Endodermal cell (in vitro differentiated cells): ENCODE measurements at places on chromosomes 3 and 15. TPM values are rescaled to one million over a fixed set of nuclear protein-coding genes. Genes with fewer than 3 reads are reported as not detected.

DNA sequence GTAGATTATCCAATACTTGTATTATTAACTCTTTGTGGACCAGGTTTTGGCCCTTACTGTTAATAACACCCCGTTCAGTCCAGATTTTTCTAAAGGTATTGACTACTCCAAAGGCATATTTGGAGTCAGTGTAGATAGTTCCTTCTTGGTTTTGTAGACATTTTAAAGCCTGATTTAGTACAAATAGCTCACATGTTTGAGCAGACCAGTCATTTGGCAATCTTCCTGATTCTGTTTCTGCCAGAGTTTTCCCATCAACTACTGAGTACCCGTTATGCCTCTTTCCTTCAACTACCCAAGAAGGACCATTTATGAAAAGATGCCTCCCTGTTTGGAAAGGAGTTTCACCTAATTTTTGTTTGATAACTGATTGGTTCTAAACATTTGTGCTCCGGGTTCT is 82.0 kb downstream of the CHCHD4 start:
- H3K27ac ChIP-seq = no peak overlapping the region
- no peak for DNase-seq
- H3K4me1 ChIP-seq = peaks cover 7% of the 10 kb centered on the region
- no peaks in the 10 kb centered on the region for H3K27me3 ChIP-seq
- H3K4me3 ChIP-seq = no peak overlapping the region

- peaks cover 10% of the 10 kb centered on the region for H3K4me1 ChIP-seq
- no peak for DNase-seq
- H3K4me3 ChIP-seq = no peak overlapping the region
- H3K36me3 ChIP-seq = peaks cover 3% of the 10 kb centered on the region
These were observed 43.7 kb downstream of the CCR4 start for GRCh38 chr3:32995098-32995497.

GRCh38 chr3:144516026-144516425 is 544.4 kb downstream of the DIPK2A start:
- DNase-seq = no peak
- no peaks in the 10 kb centered on the region for H3K27me3 ChIP-seq
- H3K4me3 ChIP-seq = no peak overlapping the region
- H3K36me3 ChIP-seq = no peaks in the 10 kb centered on the region

DNA sequence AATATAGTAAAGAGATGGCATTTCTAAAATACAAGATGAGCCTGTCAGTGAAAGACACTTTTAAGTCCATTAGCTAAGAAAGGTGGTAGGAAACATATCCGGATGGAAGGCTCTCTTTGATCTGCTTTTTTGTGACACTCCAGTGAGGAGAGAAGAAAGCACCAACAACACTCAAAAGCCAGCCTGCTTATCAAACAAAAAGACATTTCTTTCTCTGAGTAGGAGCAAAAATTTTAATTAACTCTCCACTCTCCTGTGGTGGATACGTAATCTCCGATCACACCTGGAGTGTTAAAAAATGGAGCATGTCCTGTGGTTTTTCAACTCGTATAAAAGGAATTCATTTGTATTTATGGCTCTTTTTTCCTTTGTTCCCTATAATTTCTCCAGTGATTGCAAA is 65.3 kb downstream of the OXNAD1 start:
- peak overlapping the region; percentile 91 for H3K27ac ChIP-seq
- DNase-seq = peak; percentile 0
- H3K4me1 ChIP-seq = no peaks in the 10 kb centered on the region
- no peak overlapping the region for H3K4me3 ChIP-seq

DNA sequence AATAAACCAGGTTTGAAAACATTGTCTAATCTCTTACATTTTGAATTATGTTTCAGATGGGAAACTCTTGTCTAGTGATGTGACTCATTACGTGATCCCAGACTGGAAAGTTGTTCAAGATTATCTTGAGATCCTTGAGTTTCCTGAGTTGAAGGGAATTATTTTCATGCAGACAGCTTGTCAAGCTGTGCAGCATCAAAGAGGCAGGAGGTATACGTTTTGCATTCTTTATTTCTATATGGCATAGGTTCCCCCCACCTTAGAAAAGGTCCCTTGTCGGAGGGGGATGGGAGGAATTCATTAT is 1.5 kb downstream of the DIS3L start:
- H3K4me3 ChIP-seq = peak overlapping the region; percentile 82
- H3K27me3 ChIP-seq = no peaks in the 10 kb centered on the region
- H3K36me3 ChIP-seq = peaks cover 2% of the 10 kb centered on the region

DNA sequence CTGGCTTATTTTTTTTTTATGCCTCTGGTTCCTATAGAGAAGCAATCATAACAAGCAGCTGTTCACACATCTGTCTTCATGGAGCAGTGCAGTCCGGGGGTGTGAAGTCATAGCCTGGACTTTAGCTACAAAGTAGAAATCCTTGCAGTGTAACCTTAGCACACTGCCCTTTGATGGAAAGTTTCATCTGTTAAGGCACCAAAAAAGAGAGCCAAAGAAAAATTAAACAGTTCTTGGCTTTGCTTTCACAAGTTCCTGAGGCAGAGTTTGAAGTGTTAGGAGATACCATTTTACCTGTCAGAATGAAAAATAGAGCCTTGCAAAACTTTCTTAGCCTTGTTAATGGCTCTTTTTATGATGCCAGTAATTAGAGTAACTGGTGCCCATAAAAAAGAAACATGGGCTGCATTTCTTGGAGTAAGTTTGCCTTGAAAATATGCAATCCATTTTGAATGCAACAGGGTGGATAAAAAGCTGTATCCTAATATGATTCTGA is 84.1 kb downstream of the PIK3R4 start:
- H3K4me1 ChIP-seq = no peaks in the 10 kb centered on the region
- no peak for DNase-seq
- no peak overlapping the region for H3K27ac ChIP-seq
- H3K4me3 ChIP-seq = no peak overlapping the region
- no peaks in the 10 kb centered on the region for H3K27me3 ChIP-seq

DNA sequence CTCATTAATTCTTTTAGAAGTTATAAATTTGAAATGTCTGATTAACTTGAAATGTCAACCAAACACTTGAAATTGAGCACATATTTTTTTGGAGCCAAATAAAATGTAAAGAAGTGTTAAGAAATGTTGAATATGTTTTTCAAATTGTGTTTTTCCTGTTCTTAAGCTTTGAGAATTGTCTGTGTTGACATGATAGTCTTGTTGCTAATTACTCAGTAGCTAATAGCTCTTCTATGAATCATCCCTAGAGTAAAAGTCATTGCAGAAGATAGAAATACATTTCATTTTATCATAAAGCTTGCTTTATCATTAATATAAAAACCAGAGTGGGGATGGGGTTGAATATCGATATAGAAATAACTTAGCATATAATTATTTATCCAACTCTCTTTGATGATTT is 41.9 kb upstream of the ABHD10 start:
- H3K36me3 ChIP-seq = peaks cover 88% of the 10 kb centered on the region
- no peak overlapping the region for H3K27ac ChIP-seq
- H3K27me3 ChIP-seq = no peaks in the 10 kb centered on the region
- no peak for DNase-seq
- no peak overlapping the region for H3K4me3 ChIP-seq

VGLL3 gene
- 0.16 to 0.59 TPM (median 0.44 TPM) in 3 replicates for total RNA-seq

CTXND1 gene
- 0.04 and 0.05 TPM in 2 replicates for total RNA-seq

NRROS gene
- total RNA-seq = 3.2 TPM in 2 replicates

- H3K4me3 ChIP-seq = no peak overlapping the region
- H3K4me1 ChIP-seq = peaks cover 7% of the 10 kb centered on the region
- no peak for DNase-seq
- H3K27ac ChIP-seq = no peak overlapping the region
These were observed 7.8 kb downstream of the ATP2C1 start for GRCh38 chr3:130901463-130902204.

UROC1 gene
- not detected in 3 replicates for total RNA-seq

- no peaks in the 10 kb centered on the region for H3K36me3 ChIP-seq
- no peaks in the 10 kb centered on the region for H3K27me3 ChIP-seq
- no peak overlapping the region for H3K4me3 ChIP-seq
- no peak for DNase-seq
- H3K27ac ChIP-seq = no peak overlapping the region
These were observed 113.8 kb downstream of the ANP32A start for GRCh38 chr15:68706931-68707330.

GRCh38 chr3:78123058-78123457 is 1083.2 kb downstream of the ROBO2 start:
- H3K27ac ChIP-seq = no peak overlapping the region
- no peak overlapping the region for H3K4me3 ChIP-seq
- no peaks in the 10 kb centered on the region for H3K27me3 ChIP-seq
- no peaks in the 10 kb centered on the region for H3K4me1 ChIP-seq
- no peak for DNase-seq

C3orf49 gene
- not detected in 3 replicates for total RNA-seq

DNA sequence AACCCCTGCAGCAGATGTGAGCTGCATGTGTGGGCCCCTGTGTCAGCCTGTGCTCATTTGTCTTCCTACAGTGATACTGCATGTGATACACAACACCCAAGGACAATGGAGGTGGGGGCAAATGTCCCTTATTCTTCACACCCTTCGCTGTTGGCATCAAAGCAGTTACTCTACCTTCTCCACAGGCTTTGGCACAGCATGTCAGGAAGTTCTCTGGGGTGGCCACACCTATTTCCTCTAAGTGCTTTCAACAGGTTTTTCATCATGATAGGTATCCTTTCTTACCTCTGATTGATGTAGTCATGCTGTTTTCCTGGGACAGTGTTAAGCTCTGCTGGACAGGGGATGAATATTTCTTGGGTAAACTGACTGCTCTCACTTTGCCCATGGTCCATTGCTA is 29.5 kb downstream of the ZNF662 start:
- H3K4me1 ChIP-seq = no peaks in the 10 kb centered on the region
- H3K36me3 ChIP-seq = no peaks in the 10 kb centered on the region
- H3K27ac ChIP-seq = no peak overlapping the region
- H3K4me3 ChIP-seq = no peak overlapping the region

TUSC7 gene
- not detected in 3 replicates for total RNA-seq

DNA sequence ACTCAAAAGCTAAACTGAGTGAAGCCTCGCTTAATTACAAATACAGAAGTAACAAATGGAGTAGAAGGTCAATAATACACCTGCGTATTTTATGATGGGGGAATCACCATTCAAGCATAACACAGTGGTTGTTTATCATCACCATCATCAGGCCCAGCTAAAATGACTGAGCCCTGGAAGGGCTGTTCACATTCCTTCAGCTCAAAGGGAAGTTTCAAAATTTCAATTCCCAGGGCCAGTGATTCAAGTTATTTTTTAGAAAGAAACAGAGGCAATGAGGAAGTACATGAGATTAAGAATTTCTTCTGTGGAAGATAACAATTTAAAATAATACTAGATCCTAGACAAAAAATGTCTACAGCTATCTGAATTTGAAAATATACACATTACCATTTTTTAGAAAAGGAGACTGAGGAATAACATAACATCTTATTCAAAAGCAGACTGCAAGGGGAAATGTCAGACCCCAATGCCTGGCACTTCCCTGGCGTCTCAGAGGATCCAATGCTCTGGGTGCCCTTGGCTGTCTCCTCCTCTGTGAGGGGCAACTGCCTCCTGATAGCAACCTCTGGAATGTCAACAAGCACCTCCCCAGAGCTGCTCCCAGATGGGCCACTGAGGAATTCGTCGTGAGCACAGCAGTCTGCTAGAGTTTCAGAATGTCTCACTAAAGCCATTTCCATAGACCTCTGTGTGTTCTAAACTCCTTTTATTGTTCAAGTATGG is 22.8 kb downstream of the EHD4 start:
- no peak overlapping the region for H3K4me3 ChIP-seq
- peak; percentile 77 for DNase-seq
- peaks cover 28% of the 10 kb centered on the region for H3K36me3 ChIP-seq
- peak overlapping the region; percentile 15 for H3K27ac ChIP-seq
- H3K27me3 ChIP-seq = no peaks in the 10 kb centered on the region

CEMIP gene
- total RNA-seq = not detected in 3 replicates

- H3K27ac ChIP-seq = no peak overlapping the region
- no peak for DNase-seq
- no peak overlapping the region for H3K4me3 ChIP-seq
- no peaks in the 10 kb centered on the region for H3K4me1 ChIP-seq
- H3K27me3 ChIP-seq = no peaks in the 10 kb centered on the region
These were observed 51.2 kb upstream of the THRB start for GRCh38 chr3:24545887-24546286.

MAP6D1 gene
- total RNA-seq = 3.6 and 4.0 TPM in 2 replicates

DNA sequence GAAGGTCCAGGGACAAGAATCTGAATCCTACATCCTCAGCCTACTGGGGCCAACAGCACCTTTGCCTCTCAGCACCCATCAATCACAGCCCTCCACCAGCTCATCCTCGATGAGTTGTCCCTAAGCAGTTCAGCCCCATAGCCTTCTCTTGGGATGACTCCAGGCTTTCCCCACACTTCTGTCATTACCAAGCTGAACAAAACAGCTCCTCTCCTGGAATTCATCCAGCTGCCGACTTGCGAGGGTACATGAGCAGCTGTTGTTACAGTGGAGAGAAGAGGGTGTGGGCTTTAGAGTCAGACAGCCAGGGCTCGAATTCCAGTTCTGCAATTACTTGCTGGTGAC is 69.0 kb upstream of the THBS1 start:
- DNase-seq = no peak
- H3K27ac ChIP-seq = no peak overlapping the region
- no peaks in the 10 kb centered on the region for H3K4me1 ChIP-seq
- peaks cover 19% of the 10 kb centered on the region for H3K27me3 ChIP-seq
- H3K4me3 ChIP-seq = no peak overlapping the region

- H3K4me3 ChIP-seq = no peak overlapping the region
- peaks cover 6% of the 10 kb centered on the region for H3K27me3 ChIP-seq
- H3K36me3 ChIP-seq = no peaks in the 10 kb centered on the region
These were observed 66.5 kb upstream of the SNTN start for GRCh38 chr3:63585927-63586326.

DNA sequence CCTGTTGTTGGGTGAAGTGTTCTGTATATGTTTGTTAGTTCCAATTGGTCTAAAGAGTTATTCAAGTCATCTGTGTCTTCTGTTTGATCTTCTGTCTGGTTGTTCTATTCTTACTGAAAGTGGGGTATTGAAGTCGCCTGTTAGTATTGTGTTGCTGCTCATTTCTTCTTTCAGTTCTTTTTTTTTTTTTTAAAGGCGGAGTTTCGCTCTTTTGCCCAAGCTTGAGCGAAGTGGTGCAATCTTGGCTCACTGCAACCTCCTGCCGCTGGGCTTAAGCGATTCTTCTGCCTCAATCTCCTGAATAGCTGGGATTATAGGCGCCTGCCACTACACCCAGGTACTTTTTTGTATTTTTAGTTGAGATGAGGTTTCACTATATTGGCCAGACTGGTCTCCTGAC is 23.5 kb downstream of the PFN2 start:
- H3K4me1 ChIP-seq = no peaks in the 10 kb centered on the region
- no peak overlapping the region for H3K27ac ChIP-seq
- H3K36me3 ChIP-seq = peaks cover 50% of the 10 kb centered on the region
- H3K4me3 ChIP-seq = no peak overlapping the region

- no peaks in the 10 kb centered on the region for H3K27me3 ChIP-seq
- no peak overlapping the region for H3K27ac ChIP-seq
- H3K4me1 ChIP-seq = no peaks in the 10 kb centered on the region
These were observed 10.6 kb upstream of the PCSK6 start for GRCh38 chr15:101499863-101500713.

GRCh38 chr3:192409201-192409837 is 318.0 kb downstream of the FGF12 start:
- no peaks in the 10 kb centered on the region for H3K36me3 ChIP-seq
- no peak overlapping the region for H3K27ac ChIP-seq
